ENCODE measurements at places on chromosomes 4 and X. TPM values are rescaled to one million over a fixed set of nuclear protein-coding genes. Genes with fewer than 3 reads are reported as not detected.

DNA sequence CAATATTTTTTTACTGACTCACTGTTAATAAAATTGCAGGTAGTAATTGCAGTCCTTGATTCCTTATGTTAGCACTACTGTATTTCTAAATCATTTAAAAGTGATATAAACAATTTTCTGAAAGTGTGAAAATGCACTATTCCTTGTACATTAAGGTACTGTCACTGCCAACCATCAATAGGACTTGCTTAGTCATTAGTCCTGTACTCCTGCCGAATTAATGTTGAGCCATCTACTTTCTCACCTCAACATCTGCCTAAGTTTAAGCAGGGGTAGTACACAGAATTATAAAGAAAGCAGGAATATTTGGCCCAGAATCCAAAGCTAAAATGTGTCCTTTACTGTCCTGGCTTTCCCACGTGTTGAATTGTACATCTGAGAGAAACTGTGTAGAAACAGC lies 87.0 kb upstream of the TRPC3 start:
- no peak for DNase-seq

DNA sequence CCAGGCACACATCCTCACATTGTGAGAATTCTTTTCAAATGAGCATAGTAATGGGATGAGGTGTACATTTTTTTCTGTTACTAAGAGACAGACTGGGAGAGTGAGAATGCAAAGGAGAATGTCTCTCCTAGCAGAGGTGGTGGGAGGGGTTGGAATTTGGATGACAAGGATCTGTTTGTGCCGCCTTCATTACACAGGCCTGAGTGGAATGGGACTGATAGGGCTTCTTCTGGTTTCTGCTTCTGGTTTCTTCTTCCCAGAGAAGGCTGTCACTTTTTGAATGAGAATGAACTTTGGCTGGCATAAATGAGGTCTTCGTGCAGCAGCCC lies 55.4 kb downstream of the C4orf51 start:
- no peak for DNase-seq

DNA sequence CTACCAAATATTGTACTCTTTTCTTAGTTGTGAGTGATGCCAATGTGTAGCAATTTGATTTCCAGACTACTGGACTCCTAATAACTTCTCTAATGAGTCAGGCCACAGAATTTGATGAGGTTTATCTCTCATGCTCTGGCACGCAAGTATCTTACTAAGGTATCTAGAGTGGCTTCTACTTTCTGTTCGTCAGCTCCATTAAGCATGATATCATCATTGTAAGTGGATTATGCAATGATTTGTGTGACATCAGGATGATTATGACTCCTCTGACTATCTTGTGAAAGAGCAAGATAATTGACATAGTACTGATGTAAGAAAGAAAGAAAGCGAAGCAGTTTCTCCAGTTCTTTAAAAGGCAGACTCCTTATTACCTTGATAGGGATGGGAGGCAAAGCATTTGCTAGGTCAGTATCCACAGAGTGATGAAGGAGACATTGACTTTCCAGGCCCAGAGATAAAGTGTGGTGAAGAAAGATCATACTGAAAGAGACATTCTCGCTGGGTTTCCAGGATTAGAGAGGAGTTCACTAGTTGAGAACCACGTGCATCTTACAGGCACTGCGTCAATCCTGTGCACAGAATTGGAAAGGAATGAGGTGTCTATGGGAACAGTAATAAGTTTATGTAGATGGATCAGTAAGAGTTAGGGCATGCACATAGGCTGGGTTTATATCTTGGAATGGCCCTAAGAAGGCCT lies 161.9 kb upstream of the STK26 start:
- DNase-seq, result no peak

- no peak for DNase-seq
Observed at GRCh38 chrX:96372313-96373046, 312.2 kb upstream of the DIAPH2 start.

GRCh38 chr4:17347445-17347844 lies 164.4 kb downstream of the QDPR start:
- no peak for DNase-seq

DNA sequence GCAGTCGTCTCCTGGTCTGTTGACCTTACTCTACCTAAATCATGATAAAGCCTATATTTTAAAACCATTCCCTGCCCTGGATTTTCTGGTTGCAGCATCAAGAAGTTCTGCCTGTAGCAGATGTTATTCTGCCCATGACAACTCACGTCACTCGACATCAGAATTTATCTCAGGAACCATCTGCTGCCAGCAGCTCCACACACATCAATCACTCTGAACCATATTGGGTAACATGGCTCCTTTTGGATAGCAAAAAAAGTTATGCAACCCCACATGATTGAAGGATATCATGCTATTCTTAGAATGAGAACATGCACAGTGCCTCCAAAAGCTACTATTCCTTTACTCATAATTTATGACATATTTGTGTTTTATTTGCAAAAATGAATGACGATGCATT lies 341.4 kb downstream of the DHRSX start:
- DNase-seq, result no peak

- DNase-seq, result no peak
Observed at GRCh38 chr4:171478181-171478580, 335.0 kb upstream of the GALNTL6 start.

- DNase-seq, result peak; percentile 31
Observed at GRCh38 chrX:132958091-132958703, at the start of gene HS6ST2. Gene HS6ST2 (minus strand): TSS chrX:132958629.

DNA sequence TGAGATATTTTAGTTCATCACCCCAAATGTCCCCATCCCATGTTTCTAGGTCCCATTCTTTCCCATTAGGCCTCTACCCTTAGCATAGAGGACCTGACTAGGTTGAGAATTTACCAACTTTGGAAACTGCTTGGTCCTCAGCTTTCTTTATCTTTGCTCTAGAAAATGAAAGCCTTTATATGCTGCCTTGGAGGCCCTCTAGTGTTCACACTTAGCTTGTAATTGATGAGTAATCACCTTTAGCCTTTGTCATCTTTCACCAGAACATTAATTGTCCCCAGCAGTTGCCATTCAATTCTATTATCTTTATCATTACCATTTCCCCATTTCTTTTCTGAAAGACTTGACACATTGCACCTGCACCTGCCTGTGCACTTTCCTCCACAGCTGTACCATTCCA lies 589.2 kb upstream of the NR3C2 start:
- DNase-seq, result no peak

- DNase-seq, result no peak
Observed at GRCh38 chrX:12844319-12844718, 22.6 kb upstream of the TLR7 start.

DNA sequence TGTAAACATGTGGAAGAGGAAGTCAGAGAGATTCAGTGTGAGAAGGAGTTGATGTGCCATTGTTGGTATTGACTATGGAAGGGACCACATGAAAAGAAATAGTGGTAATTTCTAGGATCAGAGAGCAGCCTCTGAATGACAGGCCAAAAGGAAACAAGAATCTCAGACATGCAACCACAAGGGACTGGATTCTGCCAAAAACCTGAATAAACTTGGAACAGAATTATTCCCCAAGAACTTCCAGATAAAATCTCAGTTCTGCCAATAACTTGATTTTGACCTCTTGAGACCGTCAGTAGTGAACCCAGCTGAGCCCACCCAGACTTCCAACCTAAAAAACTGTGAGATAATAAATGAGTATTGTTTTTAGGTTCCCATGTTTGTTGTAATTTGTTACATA lies 653.6 kb upstream of the NR3C2 start:
- DNase-seq, result no peak

- no peak for DNase-seq
Observed at GRCh38 chr4:127642169-127642568, 9.4 kb downstream of the INTU start.

DNA sequence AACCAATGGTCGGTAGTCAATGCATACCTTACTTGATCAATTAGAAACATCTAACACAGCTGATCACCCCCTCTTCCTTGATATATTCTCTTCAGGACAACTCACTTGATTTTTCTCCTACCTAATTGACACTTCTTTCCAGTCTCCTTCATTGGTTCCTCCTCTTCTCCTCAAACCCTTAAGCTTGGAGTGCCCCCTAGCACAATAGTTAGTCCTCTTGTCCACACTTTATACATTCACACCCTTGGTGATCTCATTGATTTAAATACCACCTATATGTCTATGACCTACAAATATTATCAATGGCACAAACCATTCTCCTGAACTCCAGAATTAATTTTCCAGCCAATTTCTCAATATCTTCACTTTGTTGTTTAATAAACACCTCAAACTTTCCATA lies 724.0 kb downstream of the ADGRL3 start:
- DNase-seq, result no peak

Gene HPRT1
- total RNA-seq, result 10.1 TPM

Gene MTNR1A
- total RNA-seq, result 7.0 TPM

Gene PCGF3
- total RNA-seq, result 60.9 TPM

Gene TCP11X1
- not detected for total RNA-seq

Gene CXCL11
- total RNA-seq, result not detected

Gene ZBTB49
- 7.0 TPM for total RNA-seq

Gene HAUS7
- total RNA-seq, result 7.0 TPM

All from transverse colon (tissue), 4 donors.